ENCODE measurements at places on chromosomes 12 and 14. TPM values are rescaled to one million over a fixed set of nuclear protein-coding genes. Genes with fewer than 3 reads are reported as not detected.

GRCh38 chr14:99030454-99030853, 241.5 kb downstream of the BCL11B start:
- DNase-seq, result no peak

Gene OTUB2
- polyA plus RNA-seq, result 0.62 TPM

Gene LRTM2
- polyA plus RNA-seq, result not detected

Gene MGAT4C
- 0.10 TPM for polyA plus RNA-seq

DNA sequence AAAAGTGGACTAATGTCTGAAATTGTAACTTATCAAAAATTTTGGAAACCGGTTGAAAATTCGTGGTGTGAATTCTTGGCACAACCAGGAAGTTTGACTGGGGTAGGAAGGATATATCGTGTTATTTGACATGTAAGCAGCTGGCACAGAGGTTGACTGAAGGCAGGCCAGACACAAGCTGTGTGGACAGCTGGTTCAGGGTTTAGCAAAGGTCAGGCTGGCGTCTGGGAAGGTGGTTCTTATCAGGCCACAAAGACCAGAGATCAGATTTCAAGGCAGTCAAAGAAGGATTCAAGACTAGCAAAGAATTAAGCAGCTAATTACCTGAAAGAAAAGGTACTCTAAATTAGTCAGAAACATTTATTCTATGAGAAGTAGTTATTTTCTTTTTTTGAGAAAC, 450.2 kb upstream of the MDGA2 start:
- no peak for DNase-seq

DNA sequence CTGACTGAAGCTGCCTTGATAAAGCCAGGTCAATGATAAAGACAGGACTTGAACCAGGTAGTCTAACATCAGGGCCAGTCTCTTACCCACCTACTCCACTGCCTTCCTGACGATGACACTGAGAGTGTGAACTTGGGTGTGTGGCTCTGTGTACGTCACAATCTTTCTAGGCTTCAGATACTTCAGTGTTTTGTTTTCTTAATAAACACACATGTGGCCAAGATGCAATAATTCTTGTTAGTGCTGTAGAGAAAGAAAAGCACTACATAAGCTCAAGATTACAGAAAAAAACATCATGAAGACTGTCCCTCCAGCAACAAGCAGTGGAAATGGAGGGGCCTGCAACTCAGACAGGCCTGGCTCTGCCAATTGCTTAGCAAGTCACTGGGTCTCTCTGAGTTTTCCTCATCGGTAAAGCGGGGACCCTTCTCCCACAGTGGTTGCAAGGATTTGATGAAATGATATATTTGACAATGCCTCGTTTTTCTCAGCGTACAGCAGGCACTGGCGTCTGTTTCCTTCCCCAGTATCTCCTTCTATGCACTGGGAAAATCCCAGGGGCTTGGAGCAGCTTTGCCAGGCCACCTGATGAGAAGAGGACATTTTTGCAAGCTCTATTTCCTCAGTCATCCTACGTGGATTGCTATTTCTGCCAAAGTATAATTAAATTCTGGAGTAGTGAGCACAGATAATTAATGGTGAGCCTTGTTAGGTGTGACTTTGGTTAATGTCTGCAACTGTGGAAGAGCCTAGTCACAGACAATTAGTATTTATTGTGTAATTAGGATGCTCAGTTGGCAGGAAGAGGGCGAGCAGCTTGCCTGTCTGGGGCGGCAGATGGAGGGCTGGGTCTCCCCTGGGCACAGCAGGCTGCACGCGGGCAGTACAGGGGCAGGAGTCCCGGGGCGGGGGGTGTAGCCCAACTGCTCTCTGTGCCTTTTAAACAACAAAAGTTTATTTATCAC, 55.8 kb upstream of the CHGA start:
- DNase-seq, result no peak

DNA sequence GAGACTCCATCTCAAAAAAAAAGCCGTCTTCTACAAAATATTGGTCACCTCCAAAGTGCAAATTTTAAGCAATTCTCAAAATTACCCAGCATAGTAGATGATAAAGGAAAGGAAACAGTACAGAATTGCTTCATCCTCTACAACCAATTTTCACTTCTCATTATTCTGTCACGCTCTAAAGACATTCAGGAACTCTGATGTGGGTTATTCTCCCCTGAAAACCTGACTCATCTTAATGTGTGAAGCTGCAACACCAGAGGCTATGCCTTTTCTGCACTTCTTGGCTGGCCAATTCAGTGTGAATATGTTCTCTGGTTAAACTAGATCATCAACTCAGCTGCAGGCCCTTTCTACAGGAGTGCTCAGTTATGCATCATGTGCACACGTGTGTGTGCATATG, 11.0 kb downstream of the PTGER2 start:
- no peak for DNase-seq

Gene STON2
- 2.6 TPM for polyA plus RNA-seq

DNA sequence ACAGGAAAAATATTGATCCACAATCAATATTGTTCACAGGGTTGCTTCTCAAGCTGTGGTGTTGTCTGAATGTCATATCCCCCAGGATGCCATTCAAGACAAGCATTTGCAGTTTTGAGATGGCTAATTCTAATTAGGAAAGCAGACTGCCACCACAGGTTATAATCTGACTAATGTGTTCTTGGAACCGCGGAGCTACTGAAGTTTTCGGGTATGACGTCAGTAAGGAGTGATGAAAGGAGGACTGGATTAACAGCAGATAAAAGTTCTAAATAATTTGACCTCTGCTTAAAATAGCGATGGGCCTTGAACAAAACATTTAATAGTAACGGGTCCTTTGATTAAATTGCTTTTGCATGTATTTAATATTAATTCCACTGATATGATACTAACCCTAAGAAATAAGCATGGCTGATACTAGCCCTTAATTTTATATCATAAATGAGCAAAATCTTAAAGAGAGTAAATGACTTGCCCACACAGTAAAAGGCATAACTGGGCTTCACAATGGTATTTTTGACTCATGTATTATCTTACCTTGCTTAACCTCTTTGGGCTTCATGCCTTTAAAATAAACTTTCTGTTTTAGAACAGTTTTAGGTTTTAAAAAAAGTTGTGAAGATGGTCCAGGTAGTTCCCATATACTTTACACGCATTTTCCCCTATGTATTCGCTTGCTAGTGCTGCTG, 50.3 kb downstream of the TSHR start:
- DNase-seq, result no peak

GRCh38 chr14:39491134-39491571, 58.9 kb upstream of the FBXO33 start:
- no peak for DNase-seq

- no peak for DNase-seq
Observed at GRCh38 chr12:96434107-96434506, 33.9 kb upstream of the CDK17 start.

GRCh38 chr14:50229681-50230080, 1.7 kb downstream of the SOS2 start:
- no peak for DNase-seq

DNA sequence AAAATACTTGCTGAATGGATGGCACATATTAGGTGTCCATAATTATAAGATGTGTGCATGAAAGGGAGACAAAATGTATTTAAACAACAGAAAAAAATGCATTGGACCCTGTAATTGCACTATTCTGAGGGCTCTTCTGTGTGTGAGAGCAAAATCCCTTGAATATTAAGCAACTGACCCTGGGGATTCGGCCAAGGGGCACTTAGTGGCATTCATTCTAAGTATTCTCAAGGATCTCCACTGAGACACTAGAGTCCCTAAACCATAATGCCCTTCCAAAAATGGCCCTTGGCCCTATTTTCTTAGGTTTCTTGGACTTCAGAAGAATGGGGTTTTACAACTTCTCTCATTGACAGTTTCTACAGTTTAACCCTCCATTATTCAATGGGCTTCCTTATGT, 388.6 kb downstream of the GLT1D1 start:
- DNase-seq, result no peak

Gene GATC
- 13.5 TPM for polyA plus RNA-seq

Gene IL22
- polyA plus RNA-seq, result not detected

DNA sequence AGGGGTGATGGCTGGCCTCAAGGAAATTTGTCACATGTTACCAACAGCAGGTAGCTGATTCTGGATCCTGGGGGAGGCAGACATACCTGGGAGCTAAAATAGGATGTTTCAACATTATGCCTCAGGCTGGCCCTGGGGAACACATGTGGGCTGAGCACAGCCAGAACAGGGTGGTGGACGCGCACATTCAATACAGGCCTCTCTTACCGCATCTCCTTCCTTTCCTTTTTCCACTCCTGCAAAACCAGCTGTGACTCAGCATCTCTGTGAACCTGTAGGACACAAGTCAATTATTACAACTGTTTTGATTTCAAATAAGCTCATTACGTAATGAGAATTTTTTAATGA, 61.0 kb downstream of the NT5DC3 start:
- DNase-seq, result no peak

Gene SLC2A3
- polyA plus RNA-seq, result 2.1 TPM

GRCh38 chr12:101407049-101407435, 530 bp downstream of the ARL1 start:
- no peak for DNase-seq

GRCh38 chr14:63203618-63204406, 431 bp upstream of the RHOJ start:
- peak; percentile 34 for DNase-seq

- no peak for DNase-seq
Observed at GRCh38 chr12:13957576-13957975, 23.8 kb downstream of the GRIN2B start.
